ENCODE measurements at places on chromosomes 2 and 18.

GRCh38 chr2:70936979-70937811 lies 1.5 kb downstream of the ATP6V1B1 start:
- no peak for DNase-seq

GRCh38 chr2:181857483-181857882 lies 34.0 kb upstream of the ITPRID2 start:
- no peak for DNase-seq

GRCh38 chr2:8604262-8604661 lies 77.6 kb upstream of the ID2 start:
- no peak for DNase-seq

GRCh38 chr2:10770956-10771750 lies 41.4 kb downstream of the PDIA6 start:
- no peak for DNase-seq

GRCh38 chr18:62812242-62812641 lies 96.9 kb downstream of the PHLPP1 start:
- no peak for DNase-seq

DNA sequence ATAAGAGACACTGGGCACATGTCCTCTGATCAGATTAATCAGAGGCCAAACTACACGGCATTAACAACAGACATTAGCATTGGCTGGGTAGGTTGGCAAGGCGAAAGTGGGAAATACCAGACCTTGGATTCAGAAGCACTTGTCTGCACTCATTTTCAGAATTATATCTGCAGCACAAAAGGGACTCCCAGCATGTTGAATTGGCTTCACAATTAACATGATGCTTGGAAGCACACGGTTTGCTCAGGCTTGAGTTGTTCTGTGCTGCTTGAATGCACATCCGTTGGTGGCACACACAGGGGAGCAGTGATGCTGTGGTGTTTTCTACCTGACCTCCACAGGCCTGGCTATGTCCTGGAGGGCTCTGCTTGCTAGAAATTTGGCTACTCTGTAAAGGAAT lies 83.9 kb downstream of the ACTR3 start:
- no peak for DNase-seq

- DNase-seq = peak; percentile 13
Observed at GRCh38 chr2:195322324-195322723, 334.7 kb upstream of the SLC39A10 start.

GRCh38 chr2:201696151-201696659 lies 2.2 kb downstream of the MPP4 start:
- no peak for DNase-seq

GRCh38 chr18:26621161-26622026 lies 73.0 kb upstream of the KCTD1 start:
- DNase-seq = peak; percentile 66

DNA sequence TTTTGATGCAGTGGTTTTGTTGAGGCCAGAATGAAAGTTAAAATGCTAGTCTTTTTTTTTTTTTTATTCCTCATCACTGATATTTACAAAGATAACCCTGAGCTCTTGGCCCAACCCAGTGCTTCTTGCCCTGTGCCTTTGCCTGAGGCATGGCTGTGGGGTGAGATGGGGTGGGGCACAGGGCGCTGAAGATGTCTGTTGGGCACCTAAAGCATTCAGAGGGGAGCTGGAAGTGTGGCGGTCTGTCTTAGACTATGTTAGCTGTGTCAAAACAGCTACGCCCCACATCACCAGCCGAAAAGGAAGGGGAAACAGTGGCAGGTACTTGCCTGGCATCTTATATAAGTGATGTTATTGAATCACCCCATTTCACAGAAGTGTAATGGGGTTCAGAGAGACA lies 20.7 kb downstream of the TOGARAM2 start:
- DNase-seq = no peak

- DNase-seq = peak; percentile 76
Observed at GRCh38 chr2:74849228-74849892, 15.4 kb downstream of the HK2 start.

Data from testis (tissue), 5 donors.